SW 1271 (cell line): ENCODE measurements at places on chromosomes 7 and 10.
A peak's percentile ranks its signal among the peaks of the same experiment; 100 is the strongest.

GRCh38 chr10:9602998-9603397, 1414.7 kb upstream of the CELF2 start:
- DNase-seq = no peak

DNA sequence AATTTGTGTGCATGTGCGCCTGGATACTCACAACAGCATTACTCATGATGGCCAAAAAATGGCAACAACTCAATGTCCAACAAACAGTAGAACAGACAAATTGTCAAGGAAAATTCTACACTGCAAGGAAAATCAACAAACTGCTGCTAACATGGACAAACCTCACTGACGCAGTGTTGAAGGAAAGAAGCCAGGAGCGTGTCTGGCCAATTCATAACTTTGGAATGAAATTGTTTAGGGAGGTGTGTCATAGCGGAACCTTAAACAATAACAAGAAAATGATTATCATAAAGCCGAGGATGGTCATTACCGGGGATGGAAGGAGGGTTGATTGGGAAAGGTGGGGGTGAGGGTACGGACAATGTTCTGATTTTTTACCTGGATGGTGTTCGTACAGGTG, 29.1 kb downstream of the ALOX5 start:
- DNase-seq = no peak

DNA sequence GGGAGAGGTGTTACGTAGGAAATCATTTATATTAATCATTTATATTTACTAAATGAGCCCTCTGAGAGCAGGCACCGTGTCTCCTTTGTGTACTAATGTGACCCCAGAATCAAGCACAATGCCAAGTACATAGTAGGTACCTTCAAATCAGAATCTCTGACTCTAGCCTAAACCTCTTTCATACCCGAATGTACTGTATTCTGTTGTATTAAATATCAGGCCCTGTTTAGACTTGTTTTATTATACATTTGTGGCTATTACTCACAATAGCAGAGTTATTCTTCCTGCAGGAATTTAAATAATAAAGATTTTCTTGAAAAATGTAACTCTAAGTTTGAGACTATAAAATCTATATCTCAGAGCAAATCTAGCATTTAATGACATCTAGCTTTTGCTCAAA, 297.3 kb downstream of the EXOC4 start:
- DNase-seq = no peak

- no peak for DNase-seq
These were observed 108.4 kb downstream of the SFMBT2 start for GRCh38 chr10:7302392-7302906.

DNA sequence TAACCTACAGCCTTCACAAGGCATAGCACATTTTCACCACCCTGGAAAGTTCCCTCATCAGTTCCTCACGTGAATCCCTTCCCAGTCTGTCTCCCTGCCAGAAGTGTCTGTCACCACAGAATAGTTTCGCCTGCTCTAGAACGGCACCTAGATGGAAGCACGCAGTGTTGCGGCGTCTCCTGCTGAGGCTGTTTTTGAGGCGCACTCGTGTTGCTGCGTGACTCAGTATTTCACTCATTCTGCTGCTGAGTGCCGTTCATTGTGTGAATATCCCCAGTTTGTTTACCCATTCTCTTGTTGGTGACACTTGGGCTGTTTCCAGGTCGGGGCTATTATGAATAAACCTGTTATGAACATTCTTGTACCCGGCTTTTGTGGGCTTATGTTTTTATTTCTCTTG, 12.8 kb downstream of the NOS3 start:
- no peak for DNase-seq

GRCh38 chr10:124572751-124573150, 111.1 kb downstream of the LHPP start:
- DNase-seq = no peak

DNA sequence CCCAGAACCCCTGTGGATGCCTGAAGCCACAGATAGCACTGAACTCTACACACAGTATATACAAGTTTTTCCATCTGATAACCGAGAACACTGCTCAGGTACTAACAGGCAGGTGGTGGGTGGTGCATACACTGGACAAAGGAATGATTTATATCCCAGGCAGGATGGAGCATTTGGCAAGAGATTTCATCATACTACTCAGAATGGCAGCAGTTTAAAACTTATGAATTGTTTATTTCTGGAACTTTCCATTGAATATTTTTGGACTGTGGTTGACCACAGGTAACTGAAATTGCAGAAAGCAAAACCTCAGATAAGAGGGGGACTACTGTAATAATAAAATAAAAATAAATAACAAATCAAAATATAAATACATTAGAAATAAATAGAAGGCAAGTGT, 10.9 kb upstream of the KCNMA1 start:
- no peak for DNase-seq

- DNase-seq = peak; percentile 9
These were observed 517.4 kb downstream of the CCSER2 start for GRCh38 chr10:84845628-84846261.

DNA sequence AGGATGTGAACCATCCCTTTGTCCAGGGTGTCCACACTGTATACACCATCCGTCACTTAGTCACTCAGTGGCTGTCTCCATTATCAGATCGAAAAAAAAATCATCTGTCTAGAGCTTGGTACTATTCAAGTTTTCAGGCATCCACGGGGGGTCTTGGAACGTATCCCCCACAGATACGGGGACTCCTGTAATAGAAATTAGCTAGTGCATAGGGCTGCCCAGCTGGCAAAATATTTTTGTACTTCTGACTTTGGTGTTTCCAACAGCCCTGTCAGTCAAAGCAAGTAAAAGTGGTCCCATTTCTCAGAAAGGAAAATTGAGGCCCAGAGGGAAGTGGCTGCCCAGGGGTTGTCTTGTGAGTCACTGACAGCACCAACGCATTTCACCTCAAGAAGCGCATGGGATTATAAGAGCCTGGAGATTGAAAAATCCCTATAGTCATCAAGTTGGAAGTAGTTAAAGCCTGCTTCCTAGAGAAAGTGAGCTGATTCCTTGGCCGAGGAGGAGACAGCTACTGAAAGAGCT, 52.1 kb upstream of the SLC29A3 start:
- DNase-seq = no peak
